Fibroblast of gingiva (primary cell): ENCODE measurements at places on chromosomes 6 and 20.

DNA sequence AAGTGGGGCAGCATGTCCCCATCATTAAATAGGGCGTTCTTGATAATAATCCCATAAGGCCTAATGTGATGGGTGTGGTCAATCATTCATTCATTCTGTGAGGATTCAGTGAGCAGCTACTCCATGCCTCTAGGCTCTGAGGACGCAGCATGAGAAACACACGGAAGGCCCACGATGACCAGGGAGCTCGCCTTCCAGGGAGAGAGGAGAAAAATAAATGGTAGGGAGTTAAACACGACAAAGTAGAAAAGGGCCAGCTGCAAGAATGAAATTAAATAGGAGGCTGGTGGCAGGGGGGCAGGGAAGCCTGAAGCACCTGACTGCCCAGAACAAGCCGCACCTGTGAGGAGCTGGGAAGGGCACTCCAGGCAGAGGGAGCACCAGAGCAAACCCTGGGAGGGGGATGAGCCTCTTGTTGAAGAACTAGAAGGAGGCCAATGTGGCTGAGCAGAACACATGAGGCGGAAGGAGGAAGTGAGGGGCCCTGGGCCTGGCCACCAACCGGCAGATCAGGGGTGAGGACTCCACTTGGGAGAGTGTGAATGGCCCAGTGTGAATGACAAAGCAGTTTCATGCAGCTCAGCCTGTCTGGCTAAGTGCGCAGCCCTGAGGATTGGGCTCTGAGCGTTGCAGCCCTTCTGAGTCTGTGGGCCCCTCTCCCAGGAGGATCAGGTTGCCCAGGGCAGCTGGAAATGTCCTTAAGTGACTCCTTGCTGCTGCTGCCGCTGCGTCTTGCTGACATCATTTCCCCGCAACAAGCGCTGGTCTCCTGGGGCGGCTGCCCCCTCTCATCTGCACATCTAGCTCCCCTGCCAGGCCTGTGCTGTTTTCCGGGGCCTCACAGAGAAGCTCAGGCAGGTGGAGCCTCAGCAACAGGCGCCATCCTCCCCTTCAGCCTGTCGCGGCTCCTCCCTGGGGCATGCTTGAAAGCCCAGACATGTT, 99.9 kb downstream of the CDH26 start:
- peak; percentile 49 for DNase-seq

- DNase-seq: no peak
Observed at GRCh38 chr20:23005776-23006175, 29.3 kb upstream of the SSTR4 start.

GRCh38 chr6:84422380-84422968, 195.0 kb upstream of the CEP162 start:
- DNase-seq: peak; percentile 59

GRCh38 chr6:136791296-136792094, 782 bp downstream of the MAP3K5 start:
- DNase-seq: peak; percentile 73

DNA sequence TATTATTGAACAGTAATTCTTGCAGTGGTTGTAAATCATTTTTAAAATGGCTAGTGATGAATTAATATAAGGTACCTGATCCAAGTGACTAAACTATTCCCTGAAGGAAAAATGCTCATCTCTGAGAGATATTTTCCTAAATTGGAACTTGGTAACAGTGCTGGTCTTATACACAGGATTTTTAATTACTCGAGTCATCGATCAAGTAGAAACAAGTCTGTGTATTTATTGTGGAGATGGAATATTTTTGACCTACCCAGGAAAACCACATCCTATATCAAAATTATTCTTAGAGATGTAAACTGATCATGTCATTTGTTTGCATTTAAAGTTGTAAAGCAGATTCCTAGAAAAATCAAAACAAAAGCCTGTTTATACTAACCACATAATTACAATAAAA, 166.9 kb downstream of the MOXD1 start:
- DNase-seq: no peak

DNA sequence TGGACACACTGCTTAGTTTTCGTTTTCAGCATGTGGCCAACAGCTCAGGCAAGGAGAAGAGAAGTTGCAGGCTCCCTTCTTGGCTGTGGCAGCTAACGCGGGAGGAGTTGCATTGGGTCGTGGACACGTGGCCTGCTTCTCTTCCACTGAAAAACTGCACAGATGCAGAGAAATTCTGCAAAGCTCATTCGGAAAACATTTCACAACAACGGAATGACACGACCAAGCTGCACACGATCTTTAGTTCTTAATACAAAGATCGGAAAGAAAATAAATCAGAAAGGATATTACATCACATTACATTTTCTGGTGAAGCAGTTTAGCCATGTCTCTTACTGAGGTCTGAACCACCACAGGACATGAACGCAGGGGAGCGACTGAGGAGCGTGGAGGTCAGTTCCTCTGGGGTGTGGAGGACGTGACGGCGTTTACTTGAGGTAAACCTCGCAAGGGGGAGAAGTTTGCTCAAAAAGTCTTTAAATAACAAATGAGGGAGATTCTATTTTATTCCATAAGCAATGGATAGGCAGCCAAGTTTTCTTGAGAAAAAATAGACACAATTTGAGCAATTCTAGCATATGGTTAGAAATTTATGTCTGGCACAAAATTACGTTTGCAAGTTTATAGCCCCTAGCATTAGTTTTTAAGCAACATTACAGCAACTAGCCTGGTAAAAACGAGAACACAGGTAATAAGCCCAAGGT, 178.3 kb downstream of the THBS2 start:
- DNase-seq: peak; percentile 87

DNA sequence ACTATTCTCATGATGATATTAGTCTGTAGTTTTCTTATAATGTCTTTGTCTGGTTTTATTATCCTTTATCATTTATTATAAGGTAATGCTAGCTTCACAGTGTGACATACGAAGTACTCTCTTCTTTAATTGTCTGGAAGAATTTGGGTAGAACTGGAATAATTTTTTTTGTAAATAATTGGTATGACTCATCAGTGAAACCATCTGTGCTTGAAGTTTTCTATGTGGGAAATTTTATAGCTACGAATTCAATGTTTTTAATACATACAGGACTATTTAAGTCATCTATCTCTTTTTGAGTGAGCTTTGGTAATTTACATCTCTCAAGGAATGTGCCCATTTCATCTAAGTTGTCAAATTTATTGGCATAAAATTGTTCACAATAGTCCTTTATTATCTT, 86.3 kb downstream of the SOD2 start:
- DNase-seq: peak; percentile 8

- no peak for DNase-seq
Observed at GRCh38 chr6:169415179-169415578, 161.5 kb upstream of the THBS2 start.

DNA sequence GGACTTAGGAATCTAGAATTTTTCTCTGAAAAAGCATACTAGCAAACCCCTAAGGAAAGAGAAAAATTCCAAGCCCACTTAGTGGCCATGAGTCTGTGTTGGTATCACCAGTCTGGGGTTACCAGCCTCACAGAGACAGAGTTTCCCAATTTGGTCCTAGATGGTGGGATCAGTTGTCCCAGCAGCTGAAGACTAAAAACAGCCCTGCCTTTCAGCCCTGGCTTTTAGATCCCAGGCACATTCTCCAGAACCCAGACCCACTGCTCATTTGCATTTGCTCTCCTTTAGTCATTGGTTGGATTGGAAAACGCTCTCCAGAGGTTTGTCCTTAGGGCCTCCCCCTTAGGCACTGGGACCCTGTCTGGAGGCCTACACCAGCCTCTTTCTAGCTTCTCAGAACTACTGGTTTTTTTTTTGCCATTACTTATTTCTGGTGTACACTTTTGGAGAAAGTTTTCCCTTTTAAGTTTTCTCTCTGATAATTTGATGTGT, 39.1 kb upstream of the FOXO3 start:
- no peak for DNase-seq

- no peak for DNase-seq
Observed at GRCh38 chr20:24723647-24724352, 225.3 kb upstream of the CST7 start.

DNA sequence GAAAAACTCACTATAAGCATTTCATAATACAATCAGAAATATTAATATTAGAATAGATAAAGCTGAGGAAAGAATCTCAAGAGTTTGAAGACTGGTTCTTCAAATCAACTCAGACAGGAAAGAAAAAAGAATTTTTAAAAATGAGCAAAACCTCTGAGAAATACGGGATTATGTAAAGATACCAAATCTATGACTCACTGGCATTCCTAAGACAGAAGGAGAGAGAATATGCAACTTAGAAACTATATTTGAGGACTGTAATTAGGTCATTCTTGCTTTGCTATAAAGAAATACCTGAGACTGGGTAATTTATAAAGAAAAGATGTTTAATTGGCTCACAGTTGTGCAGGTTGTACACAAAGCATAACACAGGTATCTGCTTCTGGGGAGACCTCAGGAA, 665.1 kb downstream of the RNF144B start:
- DNase-seq: no peak

- no peak for DNase-seq
Observed at GRCh38 chr6:156113631-156114030, 658.0 kb upstream of the NOX3 start.

DNA sequence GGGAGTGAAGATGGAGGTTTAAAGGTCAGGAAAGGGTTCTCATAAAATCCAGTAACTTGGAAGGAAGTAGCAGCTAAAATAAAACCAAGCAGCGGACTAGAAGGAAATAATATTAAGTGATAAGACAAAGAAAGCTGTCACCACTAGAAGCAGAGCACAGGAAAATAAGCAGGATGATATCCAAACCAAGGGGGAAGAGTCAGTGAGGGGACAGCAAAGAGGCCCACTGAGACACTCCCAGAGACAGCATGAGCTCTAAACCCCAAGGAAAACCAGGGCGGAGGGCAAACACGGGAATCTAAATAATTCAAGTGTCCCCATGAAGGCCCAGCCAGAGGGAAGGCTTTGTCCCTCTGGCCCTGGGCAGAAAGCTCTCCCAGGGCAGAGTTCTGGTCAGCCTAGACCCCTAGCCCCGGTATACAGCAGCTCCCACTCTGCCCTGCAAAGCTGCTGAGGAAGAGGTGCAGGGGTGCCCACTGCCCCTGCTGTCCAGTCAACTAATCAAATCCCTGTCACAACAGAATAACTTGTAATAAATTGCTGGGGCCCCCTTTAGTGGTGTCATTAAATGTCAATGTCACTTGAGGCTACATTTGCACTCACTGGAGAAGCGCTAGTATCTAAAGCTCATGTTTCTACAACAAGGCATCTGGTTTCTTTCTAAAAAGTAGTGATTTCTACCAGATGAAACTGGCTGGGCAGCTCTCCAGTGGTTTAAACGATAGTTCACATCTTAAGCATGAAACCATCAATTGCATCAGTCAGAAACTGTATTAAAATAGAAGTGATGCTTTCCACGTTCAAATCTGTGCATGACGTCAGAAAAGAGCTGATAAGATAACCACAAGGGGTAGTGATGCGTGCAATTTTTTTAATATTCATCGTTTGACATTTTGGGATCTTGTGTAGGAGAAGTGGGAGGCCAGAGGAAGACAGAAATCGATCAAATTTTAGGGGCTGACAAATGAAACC, 13.6 kb downstream of the PDE10A start:
- no peak for DNase-seq

GRCh38 chr6:156686301-156686994, 90.7 kb upstream of the ARID1B start:
- DNase-seq: peak; percentile 60

GRCh38 chr20:43925801-43926200, 11.1 kb downstream of the TOX2 start:
- DNase-seq: peak; percentile 61

DNA sequence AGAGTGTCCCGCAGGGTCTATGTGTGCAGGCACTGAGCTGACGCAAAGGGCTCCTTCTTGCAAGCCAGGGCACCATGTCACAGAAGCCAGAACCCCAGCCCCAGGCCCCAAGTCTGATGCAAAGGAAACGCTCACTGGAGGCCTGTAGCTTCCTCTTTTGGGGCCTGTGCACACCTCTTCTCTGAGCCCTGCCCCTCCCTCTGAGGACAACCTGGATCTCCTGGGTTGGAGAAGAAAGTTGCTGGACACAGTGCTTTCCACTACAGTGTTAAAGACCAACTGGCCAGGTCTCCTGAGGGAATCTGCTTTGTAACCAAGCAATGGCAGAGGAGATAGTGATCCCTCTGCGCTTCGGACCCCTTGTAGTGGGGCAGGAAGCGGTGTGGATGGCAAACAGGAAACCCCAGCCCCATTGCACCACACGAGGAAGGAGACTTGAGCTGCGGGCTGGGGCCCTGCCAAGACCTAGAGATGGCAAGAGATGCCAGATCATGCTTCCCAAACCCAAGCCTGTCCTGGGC, 90.0 kb downstream of the PRND start:
- no peak for DNase-seq

GRCh38 chr20:47552996-47553395, 51.3 kb downstream of the NCOA3 start:
- no peak for DNase-seq

DNA sequence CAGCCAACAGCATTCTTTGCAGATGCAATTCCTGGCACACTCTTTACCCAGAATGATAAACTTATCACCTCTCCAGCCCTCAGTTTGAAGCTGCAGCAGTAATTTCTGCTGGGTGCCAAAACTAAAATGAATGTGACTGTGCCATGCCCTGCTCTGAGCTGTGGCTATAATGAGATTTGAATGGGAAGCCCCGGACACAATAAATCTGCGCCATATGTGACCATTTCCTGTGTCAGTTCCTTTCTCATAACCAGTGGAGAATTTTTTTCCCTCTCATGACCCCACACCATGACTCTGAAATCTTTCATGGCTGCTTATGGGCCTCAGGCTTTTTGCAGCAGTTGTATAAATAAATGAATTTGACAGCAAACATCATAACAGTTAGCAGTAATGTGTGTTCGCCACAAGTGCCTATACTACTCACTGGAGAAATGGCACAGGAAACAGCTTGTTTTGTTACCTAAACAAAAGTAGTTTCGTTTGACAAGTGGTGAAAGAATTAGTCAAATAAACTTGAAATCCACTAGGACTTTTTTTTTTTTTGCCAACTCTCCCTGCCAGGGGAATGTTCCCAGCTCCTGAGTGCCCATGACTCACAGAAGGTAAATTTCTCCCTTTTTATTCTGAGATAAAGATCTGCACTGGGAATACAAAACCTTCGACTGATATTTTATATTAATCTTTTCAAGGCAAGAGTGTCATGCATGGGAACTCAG, 408.4 kb downstream of the PKHD1 start:
- peak; percentile 4 for DNase-seq

GRCh38 chr20:10629946-10630650, 43.7 kb downstream of the JAG1 start:
- no peak for DNase-seq

DNA sequence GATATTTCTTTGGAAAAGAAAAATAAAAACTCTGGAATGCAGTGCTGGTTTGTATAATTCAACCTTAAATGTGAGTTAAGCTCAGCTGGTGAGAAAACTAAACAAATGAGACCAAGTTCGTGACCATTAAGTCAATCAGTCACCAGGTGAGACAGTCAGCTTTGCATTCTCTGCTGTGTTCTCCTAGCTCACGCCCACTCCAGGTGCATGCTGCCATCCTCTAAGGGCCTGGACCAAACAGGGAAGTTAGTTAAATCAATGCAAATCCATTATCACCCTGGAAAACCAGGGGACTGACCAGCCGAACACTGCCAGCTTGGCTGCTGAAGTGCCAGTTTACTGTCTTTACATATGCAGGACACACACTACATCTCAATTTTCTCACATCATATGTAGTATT, 7.2 kb downstream of the TPBG start:
- no peak for DNase-seq

- DNase-seq: no peak
Observed at GRCh38 chr6:140403020-140403419, 1028.6 kb upstream of the CITED2 start.
